ENCODE measurements at places on chromosomes 13 and 19. TPM values are rescaled to one million over a fixed set of nuclear protein-coding genes. Genes with fewer than 3 reads are reported as not detected.

STOML3 gene
- total RNA-seq = not detected

LILRA2 gene
- not detected for total RNA-seq

TPTE2 gene
- not detected for total RNA-seq

PLK5 gene
- 0.14 TPM for total RNA-seq

ZSCAN4 gene
- 0.37 TPM for total RNA-seq

IFI30 gene
- 5.3 TPM for total RNA-seq

LILRA6 gene
- not detected for total RNA-seq

SIGLEC8 gene
- not detected for total RNA-seq

CEACAM20 gene
- not detected for total RNA-seq

TEX101 gene
- not detected for total RNA-seq

SLITRK6 gene
- not detected for total RNA-seq

KCNN4 gene
- 0.30 TPM for total RNA-seq

ZNF433 gene
- 4.2 TPM for total RNA-seq

PCDH8 gene
- not detected for total RNA-seq

PEAK3 gene
- total RNA-seq = not detected

ELAVL3 gene
- not detected for total RNA-seq

RFPL4A gene
- not detected for total RNA-seq

ZNF66 gene
- 1.8 TPM for total RNA-seq

ZIM2 gene
- total RNA-seq = not detected

PSG2 gene
- total RNA-seq = not detected

All from smooth muscle cell of the umbilical artery (primary cell).